T follicular helper cell (primary cell): ENCODE measurements at places on chromosomes 7 and 10.

GRCh38 chr10:67776371-67776770 is 61.6 kb downstream of the DNAJC12 start:
- DNase-seq = no peak

DNA sequence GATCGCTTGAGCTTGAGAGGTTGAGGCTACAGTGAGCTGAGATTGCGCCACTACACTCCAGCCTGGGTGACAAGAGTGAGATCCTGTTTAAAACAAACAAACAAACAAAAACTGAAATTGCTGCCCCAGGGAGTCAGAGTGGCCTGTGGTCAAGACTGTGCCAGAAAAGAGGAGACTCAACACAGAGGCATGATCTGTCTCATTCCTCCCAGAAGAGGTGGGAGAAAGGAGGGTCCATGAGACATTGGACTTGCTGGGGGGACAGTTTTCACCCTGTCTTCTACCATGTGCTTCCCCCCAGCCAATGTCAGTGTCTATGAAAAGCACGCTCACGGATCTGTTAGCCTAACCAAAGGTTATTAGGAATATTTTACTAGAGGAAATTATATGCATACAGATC is 3.2 kb downstream of the ZNF853 start:
- DNase-seq = no peak

- DNase-seq = no peak
Observed at GRCh38 chr10:14450041-14450491, 119.3 kb upstream of the FRMD4A start.

- no peak for DNase-seq
Observed at GRCh38 chr10:65528986-65529385, 1396.8 kb upstream of the LRRTM3 start.

DNA sequence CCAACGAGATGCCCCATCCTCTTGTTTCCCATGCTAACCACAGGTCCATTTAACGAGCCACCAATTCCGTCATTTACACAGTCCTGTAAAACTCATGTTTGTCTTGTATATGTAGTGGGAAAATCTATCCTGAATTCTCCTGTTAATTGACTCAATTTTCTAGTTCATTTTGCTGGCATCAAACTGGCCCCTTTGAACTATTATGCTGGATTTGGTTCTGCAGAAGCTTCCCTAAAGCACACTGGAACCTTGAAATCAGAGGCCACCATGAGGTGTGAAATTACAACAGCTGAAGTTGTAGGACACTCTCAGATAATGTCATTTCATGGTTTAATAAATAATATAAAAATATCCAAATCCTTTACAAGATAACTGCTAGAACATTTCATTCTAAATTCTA is 129.8 kb upstream of the AKR1E2 start:
- no peak for DNase-seq

GRCh38 chr7:38169847-38170246 is 8.2 kb upstream of the STARD3NL start:
- no peak for DNase-seq

- no peak for DNase-seq
Observed at GRCh38 chr7:77940647-77941046, 142.1 kb downstream of the PHTF2 start.
